ENCODE measurements at places on chromosomes 2 and 18.

- no peak for DNase-seq
Measured at GRCh38 chr2:72998724-72999123, 72.8 kb downstream of the SFXN5 start.

- peak; percentile 5 for DNase-seq
Measured at GRCh38 chr2:204127238-204127637, 190.7 kb downstream of the ICOS start.

DNA sequence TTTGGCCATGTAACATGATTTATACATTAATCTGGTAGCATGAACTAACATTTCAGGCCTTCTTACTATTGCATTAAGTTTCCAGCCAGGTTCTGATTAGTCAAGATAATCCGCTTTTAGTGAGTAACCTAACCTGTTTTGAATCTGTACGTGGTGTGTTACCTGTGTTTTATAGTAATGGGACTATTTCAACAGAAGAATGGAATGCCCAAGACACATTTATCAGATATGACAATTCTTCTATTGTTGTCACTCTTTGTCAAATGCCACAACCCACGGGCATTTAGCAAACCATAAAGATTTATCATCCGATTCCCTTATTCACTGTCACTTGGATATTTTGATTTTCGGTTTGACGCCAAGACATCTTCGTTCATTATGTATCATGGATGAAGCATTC, 117.9 kb downstream of the ETAA1 start:
- no peak for DNase-seq

GRCh38 chr2:64212801-64213321, 68.6 kb upstream of the PELI1 start:
- DNase-seq = peak; percentile 68

DNA sequence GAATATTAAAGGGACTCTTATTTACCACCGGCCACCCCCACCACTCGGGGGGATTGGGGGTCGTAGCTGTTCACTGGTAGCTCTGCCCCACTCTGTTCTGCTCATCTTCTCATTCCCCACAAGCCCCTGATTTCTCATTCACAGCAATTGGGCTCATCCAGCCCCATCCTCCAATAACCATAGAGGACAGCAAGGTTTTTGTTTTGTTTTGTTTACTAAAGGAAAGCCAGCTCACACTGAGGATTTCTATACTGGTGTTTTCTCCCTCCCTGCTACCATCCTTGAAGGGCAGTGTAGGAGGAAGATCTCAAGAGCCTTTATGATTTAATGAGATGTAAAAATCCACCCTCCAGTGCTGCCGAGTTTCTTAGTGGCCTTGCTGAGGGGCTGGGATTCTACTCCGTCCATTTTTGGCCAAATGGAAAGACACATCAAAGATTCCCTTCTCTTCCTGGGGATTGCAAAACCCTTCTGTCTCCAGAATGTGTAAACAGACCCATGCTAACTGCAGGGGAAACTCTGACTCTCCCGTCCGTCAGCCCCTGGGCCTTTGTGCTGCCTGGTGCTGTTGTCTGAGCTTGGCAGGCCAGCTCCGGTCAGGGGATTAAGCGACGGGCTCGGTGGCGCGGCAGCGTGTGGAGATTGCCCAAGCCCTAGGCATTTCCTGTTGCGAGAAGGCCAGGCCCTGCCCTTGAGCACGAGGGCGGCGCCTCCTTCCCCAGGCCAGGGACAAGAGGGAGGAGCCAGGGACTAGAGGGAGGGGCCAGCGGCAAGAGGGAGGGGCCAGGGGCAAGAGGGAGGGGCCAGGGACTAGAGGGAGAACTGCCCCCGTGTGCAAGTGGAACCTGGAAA, 165.0 kb downstream of the ANTXR1 start:
- peak; percentile 57 for DNase-seq

DNA sequence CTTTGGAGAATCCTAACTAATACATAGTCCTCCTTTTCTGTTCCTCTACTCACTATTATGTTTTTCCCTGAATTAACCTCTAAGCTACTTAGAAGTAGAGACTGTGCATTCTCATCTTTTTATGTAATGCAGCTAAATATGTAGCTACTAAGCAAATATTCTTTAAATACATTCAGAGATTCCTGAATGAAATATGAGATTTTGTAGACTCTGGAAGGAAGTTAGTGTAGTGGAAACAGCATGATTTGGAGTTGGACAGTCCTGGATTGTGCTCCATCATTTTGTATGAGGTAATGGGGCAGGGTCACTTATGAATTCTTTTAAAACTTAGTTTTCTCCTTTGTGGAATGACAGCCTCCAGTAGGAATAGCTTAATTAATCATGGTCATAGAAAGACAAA, 24.7 kb upstream of the NT5C1B start:
- DNase-seq = no peak

DNA sequence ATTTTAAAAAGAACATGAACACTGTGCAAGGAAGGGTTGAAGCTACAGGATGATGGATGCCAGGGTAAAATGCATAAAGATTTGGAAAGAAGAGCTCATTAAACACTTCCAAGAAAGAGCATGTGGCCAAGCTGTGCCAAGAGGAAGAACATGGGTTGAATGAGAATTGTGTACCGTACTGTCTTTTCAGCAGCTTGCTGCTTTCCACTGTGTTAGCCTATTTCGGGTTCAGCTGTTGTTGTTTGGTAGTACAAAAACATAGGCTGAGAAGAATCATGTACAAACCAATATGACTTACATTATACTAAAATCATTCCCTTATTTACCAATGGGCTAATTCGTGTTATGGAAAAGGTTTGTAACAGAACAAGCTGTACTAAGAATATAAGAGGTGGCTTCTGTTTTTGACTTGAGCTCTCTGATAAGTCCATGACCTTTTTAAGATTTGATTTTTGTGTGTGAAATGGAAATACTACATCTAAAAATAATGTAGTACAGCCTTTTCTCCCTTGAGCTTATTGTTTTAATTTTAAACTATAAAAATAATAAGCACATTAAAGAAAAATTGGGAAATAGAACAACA, 188.3 kb upstream of the STON1 start:
- DNase-seq = no peak

GRCh38 chr18:24015639-24016631, 1.4 kb downstream of the TTC39C start:
- no peak for DNase-seq

DNA sequence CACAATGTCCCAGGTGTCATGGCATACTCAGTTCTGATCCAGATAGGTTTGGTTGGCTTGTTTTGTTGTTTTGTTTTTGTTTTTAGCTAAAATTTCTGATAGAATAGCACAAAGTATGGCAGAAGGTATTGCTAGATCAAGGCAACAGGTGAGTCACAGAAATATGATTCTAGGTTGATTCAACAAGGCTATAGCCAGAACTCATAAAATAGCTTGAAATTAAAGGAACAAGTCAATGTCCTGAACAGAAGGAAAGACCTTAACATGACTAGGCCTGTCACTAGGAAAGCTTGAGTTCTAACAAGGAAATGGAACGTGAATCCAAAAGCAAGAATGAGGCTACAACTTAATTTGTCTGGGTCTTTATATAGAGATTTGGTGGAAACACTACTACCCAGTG, 157.1 kb downstream of the GALNT3 start:
- no peak for DNase-seq

DNA sequence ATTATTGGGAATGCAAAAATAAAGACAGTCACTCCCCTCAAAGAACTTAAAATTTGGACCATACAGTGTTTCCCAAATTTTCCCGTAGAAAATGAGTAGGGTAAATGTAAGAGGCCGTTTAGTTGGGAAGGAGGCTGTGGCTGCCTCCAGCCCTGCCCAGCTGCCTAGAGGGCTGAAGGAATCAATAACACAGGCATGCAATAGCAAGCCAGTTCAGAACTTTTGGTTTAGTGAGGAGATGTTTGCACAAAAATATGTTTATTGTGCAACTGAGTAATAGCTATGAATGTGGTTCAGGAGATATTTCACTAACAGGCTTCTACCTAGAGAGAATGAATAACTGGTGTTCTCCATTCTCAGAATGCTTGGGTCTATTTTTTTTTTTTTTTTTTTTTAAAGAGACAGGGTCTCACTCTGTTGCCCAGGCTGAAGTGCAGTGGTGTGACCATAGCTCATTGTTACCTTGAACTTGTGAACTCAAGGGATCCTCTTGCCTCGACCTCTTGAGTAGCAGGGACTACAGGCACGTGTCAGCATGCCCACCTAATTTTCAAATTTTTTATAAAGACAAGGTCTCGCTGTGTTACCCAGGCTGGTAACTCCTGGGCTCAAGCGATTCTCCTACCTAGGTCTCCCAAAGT, 23.6 kb downstream of the UGP2 start:
- no peak for DNase-seq

DNA sequence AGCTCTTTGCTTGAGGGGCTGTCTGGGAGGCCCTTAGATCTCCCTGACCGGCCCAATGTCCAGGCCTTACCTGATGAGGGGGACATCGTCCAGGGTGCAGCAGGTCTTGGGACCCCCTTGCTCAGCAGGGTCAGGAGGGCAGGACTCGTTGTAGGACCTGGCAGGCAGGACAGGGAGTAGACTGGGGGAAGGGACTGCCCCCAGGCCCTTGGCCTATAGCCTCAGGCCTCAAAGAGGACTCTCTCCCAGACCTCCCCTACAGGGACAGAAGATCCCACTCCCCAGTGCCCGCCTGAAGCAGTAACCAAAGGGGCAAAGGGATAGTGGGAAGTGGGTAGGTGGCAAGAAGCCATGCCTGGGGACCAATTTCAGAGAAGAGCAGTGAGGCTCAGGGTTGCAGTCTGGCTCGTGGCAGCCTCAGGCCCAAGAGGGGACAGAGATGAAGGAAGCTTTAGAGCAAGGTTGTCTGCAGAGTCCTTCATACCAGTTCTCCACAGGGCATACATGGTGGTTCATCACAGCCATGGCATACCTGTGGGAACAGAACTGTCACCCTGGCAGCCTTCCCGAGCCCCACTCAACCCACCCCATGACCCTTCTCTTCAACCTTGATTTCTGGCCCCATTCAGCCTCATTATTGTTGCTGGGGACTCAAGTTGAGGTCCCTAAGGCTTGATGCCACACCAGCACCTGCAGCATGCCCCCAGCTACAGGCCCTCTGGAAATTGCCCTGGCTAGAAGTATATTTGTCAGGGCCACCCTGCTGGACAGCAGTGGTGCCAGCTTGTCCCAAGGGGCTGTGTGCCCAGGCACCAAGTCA, 1.3 kb downstream of the TMEM150A start:
- DNase-seq = no peak

DNA sequence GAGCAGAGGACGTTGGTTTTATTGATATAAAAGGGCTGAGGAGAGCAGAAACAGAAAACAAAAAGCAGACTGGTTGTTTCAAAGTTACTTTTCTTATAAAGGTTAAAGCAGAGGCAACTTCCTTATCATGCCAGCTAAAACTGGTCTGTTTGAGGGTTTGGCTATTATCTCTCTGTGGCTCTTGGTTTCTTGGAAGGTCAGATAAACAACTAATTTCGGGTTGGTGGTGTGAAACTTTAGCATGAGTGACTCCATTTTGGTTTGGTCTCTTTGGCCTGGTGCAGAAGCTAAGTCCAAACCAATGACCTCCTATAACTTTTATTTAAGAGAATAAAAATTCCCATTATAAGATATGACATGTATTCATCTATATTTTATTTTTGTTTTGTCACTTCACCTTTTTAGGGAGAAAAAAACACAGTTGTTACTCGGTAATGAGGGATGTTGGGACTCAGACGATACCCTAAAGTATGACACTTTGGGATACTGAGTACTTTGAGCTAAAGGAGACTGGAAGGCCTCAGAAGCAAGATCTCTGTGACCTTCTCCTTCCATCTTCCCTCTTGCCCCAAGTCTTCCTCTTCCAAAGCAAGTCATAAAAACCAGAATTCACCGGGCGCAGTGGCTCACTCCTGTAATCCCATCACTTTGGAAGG, 23.3 kb downstream of the TNFAIP6 start:
- no peak for DNase-seq

GRCh38 chr2:42928692-42929545, 136.5 kb upstream of the HAAO start:
- no peak for DNase-seq

GRCh38 chr2:54763636-54764291, 40.3 kb downstream of the EML6 start:
- DNase-seq = no peak

GRCh38 chr2:140085674-140086073, 1305.5 kb upstream of the NXPH2 start:
- DNase-seq = no peak

GRCh38 chr2:143545949-143546255, 416.7 kb downstream of the ARHGAP15 start:
- DNase-seq = no peak

- no peak for DNase-seq
Measured at GRCh38 chr2:129726216-129726615, 253.2 kb upstream of the RAB6C start.

DNA sequence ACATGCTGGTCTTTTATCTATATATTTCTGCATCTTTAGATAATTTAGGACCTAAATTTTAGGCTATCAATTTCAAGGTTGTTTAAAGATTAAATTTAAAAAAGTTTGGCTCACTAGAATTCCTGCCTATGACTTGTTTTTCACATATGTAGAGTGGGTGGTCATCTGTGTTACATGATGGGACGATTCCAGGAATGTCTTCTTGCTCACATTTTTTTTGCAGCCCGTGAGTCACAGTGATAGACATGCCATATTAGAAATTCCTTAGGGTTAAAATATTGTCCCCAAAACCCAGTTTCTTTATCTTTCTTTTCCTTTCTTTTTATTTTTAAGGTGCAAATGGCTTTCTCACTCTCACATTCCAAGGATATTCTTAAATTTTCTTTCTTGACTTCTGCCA, 652.0 kb downstream of the PLCL1 start:
- DNase-seq = no peak

DNA sequence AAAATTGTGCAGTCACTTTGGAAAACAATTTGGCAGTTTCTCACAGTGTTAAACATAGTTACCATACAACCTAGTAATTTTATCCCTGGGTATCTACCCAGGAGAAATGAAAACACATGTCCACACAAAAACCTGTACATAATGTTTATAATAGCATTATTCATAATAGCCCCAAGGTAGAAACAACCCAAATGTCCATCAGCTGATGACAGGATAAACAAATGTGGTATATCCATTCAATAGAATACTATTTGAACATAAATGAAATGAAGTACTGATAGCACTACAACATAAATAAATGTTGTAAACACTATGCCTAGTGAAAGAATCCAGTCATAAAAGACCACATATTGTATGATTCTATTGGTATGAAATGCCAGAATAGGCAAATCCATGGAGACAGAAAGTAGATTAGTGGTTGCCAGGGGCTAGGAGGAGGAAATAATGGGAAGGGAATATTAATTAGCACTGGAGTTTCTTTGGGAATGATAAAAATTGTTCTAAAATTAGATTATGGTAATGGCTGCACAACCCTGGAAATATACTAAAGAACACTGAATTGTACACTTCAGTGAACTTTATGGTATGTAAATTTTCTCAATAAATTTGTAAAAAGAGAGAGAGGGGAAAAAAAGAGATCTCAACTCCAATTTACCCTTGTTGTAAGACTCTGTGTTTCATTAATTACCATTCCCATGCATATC, 20.8 kb upstream of the VIT start:
- no peak for DNase-seq

GRCh38 chr2:149724091-149724490, 136.5 kb upstream of the MMADHC start:
- DNase-seq = no peak
